Activated CD4-positive, alpha-beta T cell treated with anti-CD3 and anti-CD28 coated beads for 24 hours (primary cell): ENCODE measurements at places on chromosomes 7 and 10.

GRCh38 chr10:130707389-130707979 is 571.3 kb downstream of the GLRX3 start:
- DNase-seq, result no peak

DNA sequence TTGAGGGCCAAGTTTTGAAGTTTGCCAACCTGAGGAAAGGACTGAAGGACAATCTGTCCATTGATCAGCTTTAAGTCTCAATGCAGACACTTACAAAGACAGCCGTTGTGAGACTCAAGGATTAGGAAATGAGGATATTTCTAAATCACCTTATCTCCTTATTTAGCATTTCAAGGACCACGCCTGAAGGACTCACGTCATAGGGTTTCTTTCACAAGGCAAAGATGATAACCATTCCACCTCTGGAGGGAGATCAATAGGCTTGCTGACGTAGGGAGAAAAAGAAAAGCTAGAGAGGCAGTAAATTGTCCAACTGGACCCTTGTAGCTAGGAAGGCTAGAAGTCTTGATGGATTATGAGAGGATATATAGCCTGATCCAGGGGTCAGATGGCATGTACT is 3.3 kb upstream of the ASB4 start:
- no peak for DNase-seq

DNA sequence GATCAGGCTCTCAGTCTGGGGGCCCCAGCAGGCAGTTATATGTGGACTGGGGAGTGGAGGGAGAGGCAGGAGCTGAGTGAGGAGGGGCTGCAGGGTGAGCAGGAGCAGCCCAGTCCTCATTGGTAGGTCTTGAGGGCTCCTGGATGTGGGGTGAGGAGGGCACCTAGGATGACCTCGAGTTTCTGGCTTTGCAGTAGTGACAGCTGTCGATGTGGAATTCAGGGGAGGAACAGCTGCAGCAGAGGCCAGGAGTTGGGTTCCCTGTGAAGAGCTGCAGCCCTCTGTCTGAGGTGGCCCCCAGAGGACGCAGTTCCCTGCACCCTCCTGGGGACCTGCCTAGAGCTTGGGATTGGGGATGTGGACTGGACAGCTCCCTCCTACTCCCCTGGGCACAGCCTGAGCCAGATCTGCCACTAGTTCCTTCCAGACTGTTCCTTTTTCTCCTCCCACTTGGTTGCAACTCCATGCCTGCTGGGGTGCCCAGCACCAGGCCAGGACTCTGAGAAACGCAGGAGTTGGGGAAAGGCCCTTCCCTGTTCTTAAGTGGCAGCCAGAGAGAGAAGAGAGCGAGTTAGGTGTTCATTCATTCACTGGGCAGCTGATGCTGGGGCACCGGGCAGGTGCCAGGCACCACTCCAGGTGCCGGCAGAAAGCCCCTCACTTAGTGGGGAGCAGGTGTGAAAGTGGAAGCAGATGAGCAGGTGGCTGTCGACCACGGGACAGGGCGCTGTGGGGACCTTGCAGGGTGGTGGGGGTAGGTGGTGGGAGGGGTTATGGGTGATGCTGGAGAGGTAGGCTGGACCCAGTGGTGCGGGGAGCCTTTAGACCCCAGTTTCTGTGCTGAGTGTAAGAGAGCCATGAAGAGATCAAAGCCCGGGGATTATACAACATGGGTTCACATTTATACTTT is 57.9 kb downstream of the PRF1 start:
- no peak for DNase-seq

DNA sequence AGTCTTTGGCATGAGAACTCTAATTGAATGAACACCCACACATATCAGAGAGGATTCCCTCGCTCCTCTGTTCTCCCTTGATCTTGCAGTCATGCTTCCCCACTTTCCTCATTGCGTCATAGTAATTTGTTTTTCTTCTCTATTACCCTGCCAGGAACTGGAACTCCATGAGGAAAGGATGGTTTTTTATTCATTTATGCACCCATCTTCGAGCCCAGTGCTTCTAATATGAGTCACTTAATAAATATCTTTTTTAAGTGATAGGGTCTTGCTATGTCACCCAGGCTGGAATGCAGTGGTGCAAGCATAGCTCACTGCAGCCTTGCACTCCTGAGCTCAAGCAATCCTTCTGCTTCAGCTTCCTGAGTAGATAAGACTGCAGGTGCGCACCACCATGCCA is 83.5 kb downstream of the OTUD1 start:
- no peak for DNase-seq

GRCh38 chr7:8739837-8740236 is 306.4 kb downstream of the NXPH1 start:
- DNase-seq, result no peak

DNA sequence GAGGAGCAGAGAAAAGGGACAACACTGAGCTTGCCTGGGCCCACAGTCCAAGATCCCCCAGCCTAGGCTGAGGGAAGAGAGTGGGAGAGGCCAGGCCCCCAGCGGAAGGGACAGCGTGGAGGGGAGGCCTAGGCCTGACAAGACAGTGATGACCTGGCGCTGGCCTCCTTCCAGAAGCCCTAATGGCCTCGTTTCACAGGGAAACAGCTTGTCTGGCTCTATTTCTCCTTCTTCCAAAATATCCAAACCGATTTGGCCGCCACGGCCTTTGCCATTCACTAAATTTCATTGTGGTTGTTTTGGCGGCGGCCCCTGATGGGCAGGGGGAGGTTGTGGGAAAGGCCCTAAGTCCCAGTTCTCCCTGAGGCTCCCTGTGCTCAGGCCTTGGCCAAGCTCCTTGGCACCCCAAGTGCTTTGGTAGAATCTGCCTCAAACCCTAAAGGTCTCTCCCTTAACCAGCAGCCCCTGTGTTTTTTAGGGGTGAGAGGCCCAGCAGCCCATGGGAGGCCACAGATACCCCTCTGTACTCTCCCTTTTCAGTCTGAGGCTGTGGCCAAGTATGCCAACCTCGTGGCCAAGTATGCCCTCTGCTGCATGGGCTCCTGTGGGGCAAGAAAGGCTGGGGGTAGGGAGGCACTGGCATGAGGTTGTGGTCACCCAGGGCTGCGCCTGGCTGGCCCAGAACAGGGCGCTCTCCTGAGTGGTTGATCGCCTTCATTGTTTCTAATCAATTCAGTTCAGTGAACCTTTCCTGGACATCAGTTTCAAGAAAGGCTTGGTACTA is 37.3 kb downstream of the PAX2 start:
- DNase-seq, result no peak

DNA sequence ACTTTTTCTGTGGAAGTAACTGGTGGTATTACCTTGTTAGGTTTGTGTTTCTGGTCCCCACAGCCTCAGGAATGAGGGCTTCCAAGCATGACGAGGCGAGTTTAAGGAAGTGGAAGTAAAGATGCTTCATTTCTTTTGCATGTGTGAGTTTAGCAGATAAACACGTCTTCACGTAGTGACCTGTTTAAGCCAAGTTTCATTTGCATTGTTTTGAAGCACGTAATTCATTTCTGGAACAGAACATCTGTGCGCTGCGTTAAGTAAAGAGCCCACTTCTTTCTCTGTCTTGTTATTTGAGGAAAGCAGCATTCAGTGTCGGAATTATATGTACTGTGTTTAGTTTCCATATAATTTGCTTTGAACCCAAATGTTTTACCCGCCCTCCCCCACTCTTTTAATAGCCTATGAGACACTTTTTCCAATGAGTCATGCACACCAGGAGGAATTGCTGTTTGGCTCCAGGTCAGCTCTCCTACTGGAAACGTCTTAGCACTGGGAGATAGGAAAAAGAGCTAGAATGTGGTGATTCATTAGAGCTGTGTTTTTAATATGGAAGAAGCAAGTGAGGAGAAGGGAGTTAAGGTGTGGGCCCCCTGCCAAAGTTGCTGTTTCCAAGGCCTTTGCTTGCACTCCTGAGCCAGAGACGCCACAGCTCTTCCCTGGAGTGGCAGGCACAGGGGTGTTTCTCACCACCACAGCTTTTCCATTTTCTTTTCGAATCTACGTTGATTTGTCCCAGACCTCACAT is 36.7 kb downstream of the BTBD16 start:
- no peak for DNase-seq

- DNase-seq, result no peak
Observed at GRCh38 chr10:121091961-121092719, 241.0 kb downstream of the WDR11 start.

DNA sequence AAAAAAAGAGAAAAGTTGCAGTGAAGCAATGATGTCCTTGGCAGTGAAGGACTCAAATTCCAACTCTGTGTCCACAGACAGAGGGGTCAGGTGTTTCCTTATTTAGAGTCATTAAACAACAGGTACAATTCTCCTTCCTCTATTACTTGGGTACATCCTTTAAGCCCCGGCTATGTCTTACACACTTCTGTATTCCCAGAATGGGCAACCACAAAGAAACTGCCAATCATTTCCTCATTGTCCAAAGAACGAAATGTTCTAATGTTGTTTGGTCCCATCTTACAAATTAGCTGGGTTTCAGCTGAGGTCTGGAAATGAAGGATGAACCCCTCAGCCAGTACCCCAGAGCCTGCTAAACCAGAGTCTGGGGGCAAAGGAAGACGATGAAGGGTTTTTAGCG is 59.5 kb downstream of the GRB10 start:
- no peak for DNase-seq

DNA sequence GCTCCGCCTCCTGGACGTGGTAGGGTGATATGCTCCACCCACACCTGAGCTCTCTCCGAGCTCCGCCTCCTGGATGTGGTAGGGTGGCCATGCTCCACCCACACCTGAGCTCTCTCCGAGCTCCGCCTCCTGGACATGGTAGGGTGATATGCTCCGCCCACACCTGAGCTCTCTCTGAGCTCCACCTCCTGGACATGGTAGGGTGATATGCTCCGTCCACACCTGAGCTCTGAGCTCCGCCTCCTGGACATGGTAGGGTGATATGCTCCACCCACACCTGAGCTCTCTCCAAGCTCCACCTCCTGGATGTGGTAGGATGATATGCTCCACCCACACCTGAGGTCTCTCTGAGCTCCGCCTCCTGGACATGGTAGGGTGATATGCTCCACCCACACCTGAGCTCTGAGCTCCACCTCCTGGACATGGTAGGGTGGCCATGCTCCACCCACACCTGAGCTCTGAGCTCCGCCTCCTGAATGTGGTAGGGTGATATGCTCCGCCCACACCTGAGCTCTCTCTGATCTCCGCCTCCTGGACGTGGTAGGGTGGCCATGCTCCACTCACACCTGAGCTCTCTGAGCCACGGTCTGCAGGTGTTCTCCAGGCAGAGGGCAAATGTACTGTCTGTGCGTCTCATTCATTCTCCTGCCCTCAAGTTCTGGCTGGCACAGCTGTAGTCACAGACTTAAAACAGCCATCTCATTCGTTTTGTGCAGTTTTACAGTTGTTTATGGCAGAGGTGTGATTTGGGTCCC is 252.4 kb downstream of the DIP2C start:
- DNase-seq, result no peak

DNA sequence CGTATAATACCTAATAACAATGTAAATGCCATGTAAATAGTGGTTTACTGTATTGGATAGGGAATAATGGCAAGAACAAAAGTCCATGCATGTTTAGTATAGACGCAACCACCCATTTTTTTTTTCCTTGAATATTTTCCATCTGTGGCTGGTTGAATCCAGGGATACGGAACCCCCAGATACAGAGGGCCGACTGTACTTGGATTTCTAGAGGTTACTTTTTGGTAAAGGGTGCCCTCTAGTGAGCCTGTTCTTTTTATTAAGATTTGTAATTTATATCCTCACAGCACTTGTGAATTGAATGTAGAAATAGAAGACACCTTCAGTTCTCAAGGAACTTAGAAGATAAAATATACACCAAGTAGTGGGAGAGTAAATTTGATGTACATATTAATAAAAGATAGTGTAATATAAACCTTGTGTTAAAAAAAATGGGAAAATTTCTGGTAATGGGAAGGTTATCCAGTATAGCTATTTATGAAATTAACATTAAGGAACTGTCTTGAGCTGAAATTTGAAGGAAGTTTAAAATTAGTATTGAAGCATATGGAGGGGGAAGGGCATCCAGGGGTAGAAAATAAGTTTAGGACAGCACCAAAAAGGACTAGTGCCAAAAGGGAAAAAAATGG is 32.0 kb downstream of the EXOC6 start:
- DNase-seq, result no peak

- no peak for DNase-seq
Observed at GRCh38 chr10:4066581-4067390, 281.8 kb upstream of the KLF6 start.

GRCh38 chr7:155322530-155322929 is 24.9 kb downstream of the INSIG1 start:
- no peak for DNase-seq

GRCh38 chr10:11626071-11626470 is 14.6 kb upstream of the USP6NL start:
- DNase-seq, result no peak

DNA sequence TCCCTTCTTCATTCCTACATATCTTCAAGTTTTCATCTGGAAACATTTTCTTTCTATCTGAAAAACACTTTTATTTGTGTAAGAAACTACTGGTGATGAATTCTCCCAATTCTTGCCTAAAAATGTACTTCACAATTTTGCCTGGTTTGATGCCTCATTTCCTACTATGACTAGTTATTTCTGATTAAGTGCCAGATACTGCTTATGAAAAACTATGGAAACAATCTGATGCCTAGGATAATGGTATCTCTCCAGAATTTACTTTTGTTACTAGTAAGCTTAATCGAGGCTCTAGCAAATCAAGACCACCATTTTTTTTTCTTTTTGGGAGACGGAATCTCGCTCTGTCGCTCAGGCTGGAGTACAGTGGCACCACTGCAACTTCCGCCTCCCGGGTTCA is 31.3 kb downstream of the CACUL1 start:
- no peak for DNase-seq

- no peak for DNase-seq
Observed at GRCh38 chr7:105769901-105770628, 106.3 kb downstream of the ATXN7L1 start.

GRCh38 chr10:78332657-78333056 is 299.0 kb downstream of the RPS24 start:
- no peak for DNase-seq

- DNase-seq, result no peak
Observed at GRCh38 chr7:94041529-94041928, 37.4 kb upstream of the BET1 start.

GRCh38 chr7:11957956-11958355 is 126.0 kb upstream of the THSD7A start:
- DNase-seq, result no peak

DNA sequence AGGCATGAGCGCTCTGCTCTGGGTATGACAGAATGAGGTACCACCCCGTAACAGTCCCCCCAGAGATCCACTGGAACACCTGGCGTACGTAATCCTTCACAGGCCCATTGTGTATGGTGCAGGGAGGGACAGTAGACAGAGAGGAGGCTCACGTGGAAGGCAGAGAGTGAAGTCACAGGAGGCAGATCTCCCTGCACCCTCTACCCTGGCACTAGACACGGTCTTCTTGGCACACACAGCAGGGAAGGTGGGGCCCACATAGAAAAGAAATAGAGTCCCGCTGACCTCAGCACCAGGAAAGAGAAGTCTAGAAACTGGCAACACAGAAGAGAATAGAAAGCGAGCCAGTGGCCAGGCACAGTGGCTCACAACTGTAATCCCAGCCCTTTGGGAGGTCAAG is 51.9 kb downstream of the SLC29A4 start:
- DNase-seq, result no peak

DNA sequence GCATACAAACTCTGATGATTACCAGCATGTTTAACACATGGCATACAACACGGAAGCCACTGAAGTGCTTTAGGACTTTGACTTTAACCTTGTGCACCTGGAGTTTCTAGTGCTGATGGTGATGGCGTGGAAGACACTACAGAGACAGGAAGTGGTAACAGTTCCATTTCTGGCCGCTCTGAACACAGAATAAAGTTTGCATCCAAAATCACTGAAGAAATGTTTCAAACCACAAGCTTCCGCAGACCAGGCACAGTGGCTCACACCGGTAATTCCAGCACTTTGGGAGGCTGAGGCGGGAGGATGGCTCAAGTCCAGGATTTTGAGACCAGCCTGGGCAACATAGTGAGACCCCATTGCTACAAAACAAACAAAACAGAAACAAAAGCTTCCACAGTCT is 40.3 kb upstream of the TNPO3 start:
- no peak for DNase-seq
